ENCODE measurements at places on chromosomes 16 and 17.

- no peak for DNase-seq
These were observed 1.9 kb upstream of the NAT9 start for GRCh38 chr17:74777901-74778515.

DNA sequence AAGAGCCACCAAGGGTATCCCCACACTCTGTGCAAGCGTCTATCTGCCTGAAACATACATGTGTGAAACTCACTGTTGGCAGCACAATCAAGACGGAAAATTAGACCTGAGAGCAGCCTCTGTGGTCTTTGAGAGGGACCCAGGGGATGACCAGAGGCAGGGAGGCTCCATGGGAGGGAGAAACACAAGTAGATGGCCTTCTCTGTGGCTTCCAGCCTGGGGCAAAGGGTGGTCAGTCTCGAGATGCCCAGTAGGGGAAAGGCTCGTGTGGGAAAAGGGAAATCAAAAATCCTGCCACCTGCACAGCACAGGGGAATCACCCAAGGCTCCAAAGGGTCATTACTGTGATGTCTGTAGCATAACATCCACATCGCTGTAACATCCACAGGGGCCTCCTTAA is 823.3 kb downstream of the KCNJ18 start:
- DNase-seq = no peak

- DNase-seq = no peak
These were observed 221.4 kb upstream of the TBX2 start for GRCh38 chr17:61178284-61178683.

GRCh38 chr16:11529285-11529684 is 57.4 kb downstream of the LITAF start:
- no peak for DNase-seq

DNA sequence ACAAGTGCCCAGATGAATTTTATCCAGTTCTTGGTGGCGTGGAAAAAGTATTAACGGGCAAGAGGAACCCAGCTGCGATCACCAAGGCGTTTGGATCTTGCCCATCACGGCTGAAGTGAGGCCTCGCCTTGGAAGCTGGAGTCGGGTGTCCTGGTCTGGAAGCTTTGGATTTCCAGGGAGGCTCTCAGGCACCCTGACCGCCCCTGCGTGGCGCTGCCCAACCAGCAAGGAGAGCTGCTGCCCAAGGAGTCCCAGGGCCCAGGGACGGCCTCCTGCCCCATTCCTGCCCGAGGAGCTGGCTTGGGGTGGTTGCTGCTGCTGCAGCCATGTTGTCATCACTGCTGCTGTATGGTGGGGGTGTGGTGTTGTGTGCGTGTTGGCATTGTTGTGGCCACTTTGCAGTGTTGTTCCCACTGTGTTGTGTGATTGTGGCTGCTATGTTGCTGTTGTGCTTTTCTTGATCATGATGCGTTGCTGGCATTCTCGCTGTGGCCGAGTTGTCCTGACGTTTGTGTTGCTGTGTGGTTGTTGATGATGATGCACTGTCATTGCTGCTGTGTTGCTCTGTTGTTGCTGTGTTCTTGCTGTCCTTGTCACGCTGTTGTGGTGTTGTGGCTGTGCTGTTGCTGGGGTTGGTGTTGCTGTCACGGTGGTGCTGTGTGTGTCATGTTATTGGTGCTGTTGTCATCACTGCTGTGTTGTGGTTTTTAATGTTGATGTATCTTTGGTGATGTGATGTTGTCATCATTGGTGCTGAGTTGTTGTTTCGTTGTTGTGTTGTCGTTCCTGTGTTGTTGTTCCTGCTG is 318.8 kb downstream of the C16orf95 start:
- no peak for DNase-seq

DNA sequence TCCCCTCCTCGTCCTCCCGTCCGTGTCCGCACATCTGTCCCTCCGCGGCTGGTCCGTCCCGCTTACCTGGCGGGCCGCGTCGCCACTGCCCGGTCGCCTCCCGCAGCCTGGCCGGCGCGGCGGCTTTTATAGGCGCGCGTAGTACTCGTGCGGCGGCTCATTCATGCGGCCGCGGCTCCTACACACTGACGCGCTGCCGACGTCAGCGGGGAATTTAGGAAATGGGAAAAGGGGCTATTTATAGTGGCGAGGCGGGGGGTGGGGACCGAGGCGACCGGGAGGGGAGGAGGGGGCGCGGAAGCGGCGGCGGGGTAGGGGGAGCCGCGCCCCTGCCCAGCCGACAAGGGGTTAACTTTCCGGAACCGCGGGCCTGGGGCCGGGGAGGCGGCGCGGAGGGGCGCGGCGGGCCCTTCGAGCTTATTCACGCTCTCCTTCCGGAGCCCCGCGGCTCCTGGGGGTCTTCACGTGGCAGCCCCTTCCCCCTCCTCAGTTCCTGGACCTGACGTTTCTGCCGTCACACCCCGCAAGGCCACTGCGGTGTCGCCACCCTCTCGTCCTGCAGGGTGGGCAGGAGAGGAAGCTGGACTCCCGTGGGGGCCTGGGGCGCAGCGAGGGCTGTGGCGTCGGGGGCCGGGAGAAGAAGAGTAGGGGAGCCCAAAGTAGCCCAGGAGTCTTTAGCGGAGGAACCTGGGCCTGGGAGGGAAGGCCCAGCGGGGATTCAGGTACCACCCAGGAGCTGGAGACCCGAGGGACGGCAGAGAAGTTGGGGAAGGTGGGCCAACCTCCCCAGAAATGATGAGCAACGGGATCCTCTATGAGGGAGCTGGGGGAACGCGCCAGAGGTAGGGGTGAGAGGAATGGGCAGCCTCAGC is 3.6 kb upstream of the HIC1 start:
- DNase-seq = no peak

GRCh38 chr16:68069511-68070248 is 15.5 kb upstream of the NFATC3 start:
- DNase-seq = no peak

DNA sequence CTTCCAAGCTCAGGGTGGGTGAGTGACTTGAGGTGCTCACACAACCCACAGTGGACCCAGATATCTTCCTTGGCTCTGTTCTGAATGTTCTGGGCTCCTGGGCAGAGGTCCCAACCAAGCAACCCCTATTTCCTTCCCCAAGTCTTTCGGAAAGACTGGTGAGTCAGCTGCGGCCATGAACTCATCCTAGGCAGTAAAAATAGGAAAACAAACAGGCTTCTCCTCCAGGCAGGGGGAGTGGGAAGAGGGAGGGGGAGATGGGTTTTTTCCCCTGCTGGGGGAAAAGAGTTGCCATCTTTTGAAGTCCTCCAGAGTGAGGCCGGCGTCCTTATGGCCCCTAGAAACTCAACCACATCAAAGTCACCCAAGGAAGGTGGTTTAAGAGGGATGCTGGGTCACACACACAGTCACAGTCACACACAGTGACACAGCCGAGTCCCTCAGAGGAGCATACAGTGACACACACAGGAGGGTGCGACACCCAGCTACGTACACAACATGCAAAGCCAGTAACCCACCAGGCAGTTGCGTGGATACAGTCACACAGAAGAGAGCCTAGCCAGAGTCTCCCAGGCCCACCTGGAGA is 16.0 kb upstream of the DLX4 start:
- DNase-seq = no peak

Data from posterior vena cava (tissue), 2 donors.